Effector memory CD4-positive, alpha-beta T cell (primary cell): ENCODE measurements at places on chromosomes 13 and 19.

- DNase-seq: peak; percentile 49
Measured at GRCh38 chr19:8585894-8586750, 8.9 kb upstream of the MYO1F start.

- DNase-seq: no peak
Measured at GRCh38 chr13:30605052-30605451, 12.7 kb upstream of the USPL1 start.

DNA sequence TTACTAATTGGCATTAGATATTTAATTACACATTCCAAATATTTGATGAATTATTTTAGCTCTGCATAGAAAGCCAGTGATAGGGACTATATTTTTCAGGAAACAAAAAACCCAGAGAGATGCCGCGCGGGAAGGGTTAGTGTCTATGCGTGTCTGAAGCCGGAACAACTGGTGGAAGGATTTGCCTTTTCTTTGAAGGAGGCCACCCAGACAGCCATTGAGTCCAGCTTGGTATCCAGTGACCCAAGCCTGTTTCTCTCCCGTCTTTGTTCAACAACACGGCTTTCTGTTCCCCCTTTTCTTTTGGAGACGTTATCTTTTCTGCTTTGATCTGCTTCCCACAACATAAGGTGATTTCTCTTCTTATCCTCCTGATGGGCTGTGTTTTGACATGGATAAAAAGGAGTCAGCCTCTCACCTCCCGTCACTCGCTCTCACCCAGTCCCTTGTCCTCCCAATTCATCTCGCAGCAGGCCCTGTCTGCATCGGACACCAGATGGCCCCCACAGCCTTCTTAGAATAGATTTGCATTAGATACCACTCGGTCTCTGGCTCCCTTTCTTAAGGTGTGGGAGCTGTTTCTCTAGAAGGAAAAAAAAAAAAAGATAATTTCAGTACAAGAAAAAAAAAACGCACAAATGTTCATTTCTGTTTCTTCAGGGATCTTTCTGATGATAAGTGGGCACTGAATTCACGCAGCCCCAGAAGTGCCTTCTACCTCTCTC is 361.8 kb downstream of the ZNF536 start:
- no peak for DNase-seq

GRCh38 chr13:80572923-80573316 is 232.0 kb upstream of the SPRY2 start:
- DNase-seq: no peak

- DNase-seq: no peak
Measured at GRCh38 chr13:101988140-101988539, 413.7 kb downstream of the FGF14 start.

GRCh38 chr13:100235311-100235901 is 146.5 kb downstream of the PCCA start:
- DNase-seq: no peak

DNA sequence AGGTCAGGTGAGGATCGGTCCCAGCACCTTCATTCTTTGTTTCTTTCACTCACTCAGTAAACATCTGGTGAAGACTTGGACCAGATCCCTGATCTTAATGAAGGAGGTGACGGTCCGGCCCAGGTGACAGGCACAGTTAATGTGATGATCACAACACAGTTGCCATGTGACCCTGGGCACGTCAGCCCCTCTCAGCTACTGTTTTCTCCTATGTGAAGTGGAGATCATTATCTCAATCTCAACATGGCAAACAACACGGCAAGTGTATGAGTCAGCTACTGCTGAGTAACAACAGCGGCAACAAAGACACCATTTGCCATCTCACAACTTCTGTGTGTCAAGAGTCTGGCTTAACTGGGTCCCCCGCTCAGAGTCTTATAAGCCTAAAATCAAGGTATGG is 74.6 kb downstream of the GNG7 start:
- DNase-seq: no peak

DNA sequence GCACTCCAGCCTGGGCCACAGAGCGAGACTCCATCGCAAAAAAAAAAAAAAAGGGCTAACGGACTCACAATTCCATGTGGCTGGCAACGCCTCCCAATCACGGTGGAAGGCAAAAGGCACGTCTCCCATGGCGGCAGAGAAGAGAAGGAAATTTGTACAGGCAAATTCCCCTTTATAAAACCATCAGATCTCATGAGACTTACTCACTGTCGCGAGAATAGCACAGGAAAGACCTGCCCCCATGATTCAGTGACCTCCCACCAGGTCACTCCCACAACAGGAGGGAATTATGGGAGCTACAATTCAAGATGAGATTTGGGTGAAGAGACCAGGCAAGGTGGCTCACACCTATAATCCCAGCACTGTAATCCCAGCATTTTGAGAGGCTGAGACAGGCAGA is 18.7 kb upstream of the NMRK2 start:
- DNase-seq: no peak

- DNase-seq: no peak
Measured at GRCh38 chr19:2680808-2681207, 21.7 kb downstream of the GNG7 start.

DNA sequence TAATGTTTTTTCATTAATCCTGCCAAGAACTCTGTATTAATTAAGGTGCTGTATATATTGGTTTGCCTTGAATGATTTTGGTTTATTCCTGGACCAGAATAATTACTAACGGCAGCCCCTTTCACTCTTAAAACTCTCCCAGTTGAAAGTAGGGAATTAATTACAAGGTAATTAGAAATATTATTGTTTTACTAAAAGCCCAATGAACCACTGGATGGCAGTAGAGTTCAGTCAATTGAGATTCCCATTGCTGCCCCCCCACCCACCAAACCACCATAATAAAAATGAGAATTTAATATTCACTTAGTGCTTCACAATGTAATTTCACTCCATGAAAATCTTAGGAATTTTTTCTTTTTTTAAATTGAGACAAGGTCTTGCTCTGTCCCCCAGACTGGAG is 13.7 kb downstream of the WBP4 start:
- peak; percentile 3 for DNase-seq

- peak; percentile 83 for DNase-seq
Measured at GRCh38 chr19:12884926-12885748, 1.9 kb downstream of the KLF1 start.

GRCh38 chr19:15251010-15251748 is 18.9 kb upstream of the EPHX3 start:
- DNase-seq: no peak

GRCh38 chr19:28980236-28980868 is 232.6 kb downstream of the UQCRFS1 start:
- no peak for DNase-seq

DNA sequence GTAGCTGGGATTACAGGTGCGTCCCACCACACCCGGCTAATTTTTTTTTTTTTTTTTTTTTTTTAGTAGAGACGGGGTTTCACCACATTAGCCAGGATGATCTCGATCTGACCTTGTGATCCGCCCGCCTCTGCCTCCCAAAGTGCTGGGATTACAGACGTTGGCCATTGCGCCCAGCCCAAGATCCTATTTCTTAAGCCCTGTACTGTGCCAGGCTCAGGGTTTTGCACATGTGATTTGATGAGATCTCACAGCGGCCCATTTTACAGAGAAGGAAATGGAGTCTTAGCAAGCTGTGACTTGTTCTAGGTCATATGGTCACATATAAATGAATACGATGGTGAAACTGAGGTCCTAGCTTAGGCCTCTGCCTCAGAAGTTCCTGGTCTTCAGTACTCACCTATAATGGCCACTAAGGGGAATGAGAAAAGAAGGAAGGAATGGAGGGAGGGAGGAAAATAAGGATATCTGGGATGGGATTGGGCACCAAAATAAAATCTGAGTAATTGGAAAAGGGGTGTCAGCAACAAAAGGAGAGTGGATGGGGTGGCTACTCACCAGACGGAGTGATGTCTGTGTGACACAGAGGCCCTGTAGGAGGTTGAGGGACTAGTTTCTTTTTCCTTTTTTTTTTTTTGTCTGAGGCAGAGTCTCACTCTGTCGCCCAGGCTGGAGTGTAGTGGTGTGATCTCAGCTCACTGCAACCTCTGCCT is 1.3 kb downstream of the OSCAR start:
- DNase-seq: no peak

DNA sequence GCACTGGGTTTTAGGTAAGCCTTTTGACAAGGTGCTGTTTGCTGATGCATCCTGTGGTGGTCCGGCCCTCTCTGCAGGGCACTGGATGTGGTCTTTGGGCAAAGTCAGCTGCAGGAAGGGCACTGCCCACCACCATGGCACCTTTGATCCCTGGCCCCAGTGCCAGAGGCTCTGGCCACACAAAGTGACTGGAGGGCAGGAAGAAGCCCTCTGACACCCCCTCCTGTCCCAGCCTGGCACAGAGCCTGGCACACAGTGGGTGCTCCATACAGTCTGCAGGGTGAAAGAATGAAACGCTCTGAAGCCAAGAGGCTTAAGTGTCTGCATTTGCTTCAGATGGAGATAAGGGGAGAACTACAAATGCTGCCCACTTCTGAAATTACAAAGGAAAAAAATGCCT is 47.6 kb upstream of the CNMD start:
- no peak for DNase-seq

DNA sequence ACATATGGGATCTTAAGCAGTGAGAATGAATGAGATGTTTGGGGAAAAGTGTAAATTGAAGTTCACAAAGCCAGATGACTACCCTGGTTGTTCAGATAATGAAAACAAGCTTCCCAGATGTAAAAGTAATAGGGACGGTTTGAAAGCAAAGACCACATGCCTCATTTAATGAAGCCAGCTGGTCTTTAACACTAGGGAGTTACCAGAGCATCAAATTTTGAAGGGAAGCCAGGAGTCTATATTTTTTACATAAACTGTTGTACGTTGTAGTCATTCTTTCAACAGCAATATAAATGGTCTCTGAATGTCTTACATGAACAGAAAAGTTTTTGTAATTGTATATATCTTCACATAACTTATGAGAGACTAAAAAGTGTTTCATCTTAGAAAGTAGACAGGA is 2604.5 kb upstream of the PCDH20 start:
- no peak for DNase-seq

- no peak for DNase-seq
Measured at GRCh38 chr13:26529441-26529840, 28.0 kb upstream of the WASF3 start.

DNA sequence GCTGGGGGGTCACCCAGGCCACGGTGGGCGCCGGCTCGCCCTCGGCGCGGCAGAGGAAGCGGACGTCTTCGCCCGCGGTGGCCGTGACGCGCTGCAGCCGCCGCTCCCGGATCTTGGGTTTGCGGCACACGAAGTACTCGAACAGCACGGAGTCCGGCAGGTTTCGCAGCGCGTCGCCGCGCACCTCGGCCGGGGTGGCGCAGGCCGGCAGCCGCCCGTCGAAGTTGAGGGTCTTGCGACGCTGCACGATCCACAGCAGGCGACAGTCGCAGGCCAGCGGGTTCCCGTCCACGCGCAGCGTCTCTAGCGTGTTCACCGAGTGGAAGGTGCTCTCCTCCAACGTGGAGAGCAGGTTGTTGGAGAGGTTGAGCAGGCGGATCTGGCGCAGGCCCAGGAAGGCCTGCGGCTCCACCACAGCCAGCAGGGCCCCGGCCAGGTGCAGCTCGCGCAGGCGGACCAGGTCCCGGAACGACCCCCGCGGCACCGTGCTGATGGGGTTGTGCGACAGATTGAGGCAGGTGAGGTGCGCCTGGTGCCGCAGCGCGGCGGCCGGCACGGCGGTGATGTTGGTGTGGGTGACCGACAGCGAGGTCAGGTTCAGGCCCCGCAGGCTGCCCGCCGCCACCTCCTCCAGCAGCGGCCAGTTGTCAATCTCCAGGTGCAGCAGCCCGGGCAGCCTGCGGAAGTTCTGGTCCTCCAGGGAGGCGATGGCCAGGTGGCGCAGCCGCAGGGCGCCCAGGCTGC is 8.6 kb upstream of the PEAK3 start:
- DNase-seq: no peak

- DNase-seq: no peak
Measured at GRCh38 chr13:33884531-33885220, 66.7 kb downstream of the RFC3 start.

DNA sequence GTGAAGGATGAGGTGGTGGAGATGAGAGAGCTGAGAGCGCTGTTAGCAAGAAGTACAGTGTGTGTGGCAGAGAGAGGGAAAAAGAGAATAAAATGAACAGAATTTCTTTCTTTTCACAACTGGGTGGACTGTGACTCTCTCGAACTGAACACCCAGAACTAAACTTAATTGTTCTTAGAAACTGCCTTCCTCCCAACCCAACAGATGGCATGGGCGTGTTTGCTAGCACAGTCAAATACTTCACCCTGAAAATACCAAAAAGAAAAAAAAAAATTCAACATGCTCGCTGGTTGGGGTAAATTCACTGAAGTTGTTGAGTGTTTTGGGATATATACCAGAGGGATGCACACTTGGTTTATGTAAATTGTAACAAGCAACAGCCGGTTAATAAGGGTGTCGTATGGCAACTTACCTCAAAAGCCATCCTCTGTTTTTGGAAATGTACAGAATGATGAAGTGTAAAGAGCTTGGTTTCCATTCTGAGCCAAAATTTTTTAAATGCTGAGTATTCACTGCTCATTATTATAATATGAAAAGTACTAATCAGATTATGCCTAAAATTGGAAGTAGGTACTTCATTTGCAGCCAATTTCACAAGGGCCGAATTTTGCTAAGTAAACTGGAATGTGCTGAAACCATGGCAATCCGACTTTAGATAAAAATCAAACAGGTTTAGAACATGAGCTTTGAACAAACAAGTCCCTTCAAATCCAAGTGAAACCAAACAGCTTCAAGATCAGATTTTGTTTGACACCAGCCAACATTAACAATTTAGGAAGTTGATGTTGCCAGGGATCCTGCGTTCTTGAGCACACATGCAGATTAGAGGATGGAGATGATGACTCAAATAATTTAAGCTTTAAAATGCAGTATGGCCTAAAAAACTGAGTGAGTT is 115.8 kb downstream of the ZIC5 start:
- DNase-seq: no peak

- no peak for DNase-seq
Measured at GRCh38 chr13:36796052-36796451, 23.0 kb upstream of the RFXAP start.

DNA sequence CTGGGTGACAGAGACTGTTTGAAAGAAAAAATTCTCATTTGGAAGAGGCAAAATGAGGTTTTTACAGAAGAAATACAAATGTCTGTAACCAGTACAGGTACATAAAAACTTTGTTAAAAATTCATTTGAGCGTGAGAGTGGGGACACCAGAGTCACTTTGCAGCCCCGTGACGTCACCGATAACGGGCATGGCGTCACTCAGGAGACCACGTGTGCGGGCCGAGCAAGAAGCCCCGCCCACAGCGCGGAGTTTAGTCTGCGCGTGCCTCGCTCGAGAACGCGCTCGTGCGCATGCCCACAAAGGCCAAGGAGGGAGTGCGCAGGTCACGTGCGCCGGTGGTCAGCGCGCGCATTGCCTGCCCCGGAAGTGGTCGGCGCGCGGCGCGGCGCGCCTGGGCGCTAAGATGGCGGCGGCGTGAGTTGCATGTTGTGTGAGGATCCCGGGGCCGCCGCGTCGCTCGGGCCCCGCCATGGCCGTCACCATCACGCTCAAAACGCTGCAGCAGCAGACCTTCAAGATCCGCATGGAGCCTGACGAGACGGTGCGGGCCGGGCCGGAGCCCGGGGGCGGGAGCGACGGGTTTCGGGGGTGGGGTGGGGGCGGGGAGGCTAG is at the start of gene RAD23A:
Gene RAD23A (plus strand): TSS at position 384 of the 613 bp plus-strand sequence. CDS start 87 bp downstream, at position 471.
- peak; percentile 95 for DNase-seq

GRCh38 chr13:46058268-46058667 is 5.7 kb upstream of the ZC3H13 start:
- DNase-seq: no peak

GRCh38 chr19:8001995-8002849 is 3.2 kb downstream of the ELAVL1 start:
- peak; percentile 45 for DNase-seq

GRCh38 chr19:46113726-46114125 is 10.8 kb downstream of the IGFL3 start:
- DNase-seq: no peak

GRCh38 chr19:29326849-29327840 is 114.2 kb upstream of the UQCRFS1 start:
- DNase-seq: no peak

GRCh38 chr13:73421310-73421912 is 362.6 kb downstream of the KLF5 start:
- DNase-seq: no peak
